ENCODE measurements at places on chromosomes 13 and 19.

GRCh38 chr13:99371956-99372355 lies 64.8 kb upstream of the GPR183 start:
- no peak for DNase-seq

DNA sequence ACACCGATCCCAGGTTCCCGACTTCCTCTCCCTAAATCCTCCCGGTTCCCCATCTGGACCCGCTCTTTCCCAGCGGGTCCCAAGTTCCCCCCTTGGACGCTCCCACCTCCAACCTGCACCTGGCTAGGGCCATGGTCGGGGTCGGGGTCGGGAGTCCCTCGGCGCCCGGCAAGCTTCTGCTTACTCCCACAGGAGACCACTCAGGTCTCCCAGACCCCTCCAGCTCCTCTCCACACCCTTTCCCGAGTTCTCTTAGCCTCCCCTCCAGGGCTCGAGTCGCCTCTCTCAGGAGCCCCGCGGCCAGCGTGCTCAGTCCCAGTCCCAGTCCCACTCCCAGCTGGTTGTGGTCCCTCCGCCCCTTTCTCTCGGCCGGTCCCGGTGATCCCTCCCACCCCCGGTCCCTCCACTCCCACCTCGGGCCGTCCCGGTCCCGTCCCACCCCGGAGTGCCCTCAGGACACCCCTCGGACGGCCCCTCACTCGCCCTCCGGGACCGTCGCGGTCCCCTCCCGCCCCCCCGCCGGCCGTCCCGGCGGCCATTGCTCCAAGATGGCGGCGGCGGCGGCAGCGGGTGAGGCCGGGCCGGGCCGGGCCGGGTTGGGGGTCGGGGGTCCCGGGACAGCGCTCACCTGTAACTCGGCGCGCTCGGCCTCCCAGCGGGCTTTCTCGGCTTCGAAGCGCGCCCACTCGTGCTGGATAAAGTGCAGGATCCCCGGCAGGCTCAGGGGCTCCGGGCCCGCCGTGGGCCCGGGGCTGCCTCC lies at the start of gene FKRP:
Gene FKRP (plus strand): TSS at position 537 of the 760 bp plus-strand sequence. CDS start 9,394 bp downstream, outside the sequence.
- DNase-seq = no peak

DNA sequence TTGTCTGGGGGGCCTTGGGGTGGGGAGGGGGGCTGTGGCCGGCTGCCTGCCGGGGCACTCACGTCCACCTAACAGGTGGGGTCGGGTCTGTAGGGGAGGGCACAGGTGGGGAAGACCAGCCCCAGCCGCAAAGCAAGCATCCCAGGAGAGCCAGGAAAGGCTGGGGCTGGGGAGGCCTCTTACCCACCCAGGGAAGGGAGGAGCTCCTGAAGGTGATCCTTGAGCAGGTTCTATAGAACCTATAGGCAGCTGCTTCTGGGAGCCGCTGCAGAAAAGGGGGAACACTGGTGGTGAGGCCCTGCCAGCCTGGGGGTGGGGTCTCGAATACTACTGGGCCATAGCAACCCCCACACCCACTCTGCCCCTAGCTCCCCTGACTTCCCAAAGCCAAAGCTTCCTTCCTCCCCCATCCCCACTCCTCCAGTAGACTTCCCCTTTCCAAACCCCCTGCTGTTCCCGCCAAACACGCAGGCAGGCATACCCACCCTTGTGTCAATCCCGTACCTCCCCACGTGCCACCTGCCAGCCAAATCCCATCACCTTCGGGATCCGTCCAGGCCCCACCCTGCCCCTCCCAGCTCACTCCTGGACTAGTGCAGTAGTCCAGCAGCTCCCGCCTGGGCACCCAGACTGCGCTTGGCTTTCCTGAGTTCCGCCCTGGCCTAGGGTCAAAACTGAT lies 5.6 kb downstream of the KLF16 start:
- DNase-seq = no peak

GRCh38 chr13:73129023-73129422 lies 70.2 kb downstream of the KLF5 start:
- no peak for DNase-seq

DNA sequence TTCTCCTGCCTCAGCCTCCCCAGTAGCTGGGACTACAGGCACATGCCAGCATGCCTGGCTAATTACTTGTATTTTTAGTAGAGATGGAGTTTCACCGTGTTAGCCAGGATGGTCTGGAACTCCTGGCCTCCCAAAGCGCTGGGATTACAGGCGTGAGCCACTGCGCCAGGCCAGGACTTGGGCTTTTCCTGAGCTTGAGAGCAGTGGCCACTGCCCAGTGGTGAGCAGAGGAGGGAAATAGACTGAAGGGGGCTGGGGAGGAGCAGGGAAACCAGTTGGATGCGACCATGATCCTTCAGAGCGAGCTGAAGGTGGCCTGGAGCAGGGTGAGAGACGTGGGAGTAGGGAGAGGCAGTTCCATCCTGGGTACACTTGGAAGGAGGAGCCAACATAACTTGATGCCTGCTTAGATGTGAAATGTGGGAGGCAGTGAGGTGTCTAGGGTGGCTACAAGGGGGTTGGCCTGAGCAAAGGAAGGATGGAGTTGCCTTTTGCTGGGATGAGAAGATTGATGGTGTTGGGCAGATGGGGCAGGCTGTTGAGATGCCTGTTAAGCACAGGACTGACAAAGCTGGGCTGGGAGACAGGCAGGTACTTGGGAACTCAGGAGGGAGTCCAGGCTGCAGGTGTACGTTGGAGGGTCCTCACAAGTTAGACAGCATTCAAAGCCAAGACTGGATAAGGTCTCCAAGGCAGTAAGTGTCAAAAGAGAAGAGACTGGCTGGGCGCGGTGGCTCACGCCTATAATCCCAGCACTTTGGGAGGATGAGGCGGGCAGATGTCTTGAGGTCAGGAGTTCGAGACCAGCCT lies 31.8 kb downstream of the KCTD15 start:
- no peak for DNase-seq

GRCh38 chr19:15317392-15318071 lies 14.8 kb downstream of the BRD4 start:
- no peak for DNase-seq

GRCh38 chr13:92232871-92233270 lies 834.5 kb downstream of the GPC5 start:
- DNase-seq = no peak

GRCh38 chr13:36548129-36548528 lies 115.8 kb downstream of the CCNA1 start:
- DNase-seq = peak; percentile 45

DNA sequence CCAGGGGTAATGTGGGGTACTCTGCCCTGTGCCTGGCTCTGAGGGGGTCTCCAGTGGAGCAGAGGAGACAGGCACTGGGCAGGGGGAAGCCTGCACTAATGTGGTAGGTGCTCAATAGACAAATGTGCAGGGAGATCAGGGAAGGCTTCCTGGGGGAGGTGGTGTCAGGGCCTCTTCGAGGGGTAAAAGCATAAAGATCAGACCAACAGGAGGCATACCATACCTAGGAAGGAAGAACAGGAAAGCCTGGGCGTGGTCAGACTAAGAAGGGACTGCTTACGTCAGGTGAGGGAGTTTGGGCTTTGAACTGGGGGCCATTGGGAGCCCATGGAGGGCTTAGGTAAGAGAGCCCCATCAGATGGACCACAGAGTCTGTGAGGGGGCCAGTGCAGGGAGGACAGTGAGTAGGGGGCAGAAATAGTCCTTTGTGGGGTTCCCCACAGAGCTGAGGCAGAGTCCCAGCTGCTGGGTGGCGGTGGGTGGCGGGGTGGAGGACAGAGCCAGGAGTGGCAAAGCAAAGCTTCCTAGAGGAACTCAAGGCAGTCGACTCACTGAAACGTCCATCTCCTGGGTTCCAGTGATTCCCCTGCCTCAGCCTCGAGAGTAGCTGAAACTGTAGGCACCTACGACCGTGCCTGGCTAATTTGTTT lies 8.8 kb downstream of the PRR36 start:
- DNase-seq = no peak

GRCh38 chr13:85436029-85436428 lies 363.2 kb downstream of the SLITRK6 start:
- no peak for DNase-seq

DNA sequence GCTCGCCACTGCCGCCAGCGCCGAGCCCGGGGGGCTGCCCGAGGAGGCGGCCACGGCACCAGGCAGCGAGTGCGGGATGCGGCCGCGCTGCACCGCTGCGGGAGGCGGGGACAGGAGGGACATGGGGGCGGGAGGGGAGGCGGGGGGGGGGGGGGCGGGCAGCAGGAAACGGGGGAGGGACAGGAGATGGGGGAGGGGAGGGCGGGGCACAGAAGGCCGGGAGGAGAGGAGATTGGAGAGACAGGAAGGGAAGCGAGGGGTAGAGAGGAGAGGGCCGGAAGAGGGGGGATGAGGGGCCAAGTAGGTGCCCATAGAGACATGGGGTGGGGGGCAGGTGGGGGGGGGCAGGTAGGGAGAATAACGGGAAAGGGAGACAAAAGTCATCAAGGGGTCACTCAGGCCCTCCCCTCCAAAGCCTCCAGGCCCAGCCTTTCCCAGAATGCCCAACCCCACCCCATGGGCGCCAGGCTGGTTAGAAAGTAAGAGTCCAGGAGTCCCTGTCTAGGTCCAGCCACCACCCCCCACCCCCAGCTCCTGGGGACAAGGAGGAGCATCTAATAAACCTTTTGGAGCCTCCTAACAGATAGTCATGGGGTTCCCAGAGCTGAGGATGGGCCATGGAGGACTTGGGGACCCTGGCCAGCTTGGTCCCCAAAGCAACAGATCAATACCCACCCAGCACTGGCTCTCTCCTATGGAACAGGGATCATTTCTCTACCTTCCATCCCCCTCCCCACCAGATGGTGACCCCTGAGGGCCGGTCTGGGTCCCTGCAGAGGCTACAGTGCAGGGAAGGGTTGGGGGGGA lies 9.5 kb downstream of the NR2F6 start:
- DNase-seq = peak; percentile 54

GRCh38 chr19:18603958-18604819 lies 2.4 kb downstream of the CRLF1 start:
- no peak for DNase-seq

GRCh38 chr19:38245826-38246498 lies 10.2 kb downstream of the PPP1R14A start:
- DNase-seq = no peak

- no peak for DNase-seq
Measured at GRCh38 chr13:105816994-105817393, 718.5 kb downstream of the EFNB2 start.

Data from NCI-H1105 (cell line).